NCI-H510A (cell line): ENCODE measurements at places on chromosomes 3 and 15.

GRCh38 chr3:29195056-29195455 lies 85.8 kb upstream of the RBMS3 start:
- DNase-seq = no peak

GRCh38 chr15:71447328-71448250 lies 332.3 kb downstream of the THSD4 start:
- no peak for DNase-seq

- DNase-seq = no peak
Measured at GRCh38 chr3:31370380-31370666, 162.4 kb upstream of the STT3B start.

DNA sequence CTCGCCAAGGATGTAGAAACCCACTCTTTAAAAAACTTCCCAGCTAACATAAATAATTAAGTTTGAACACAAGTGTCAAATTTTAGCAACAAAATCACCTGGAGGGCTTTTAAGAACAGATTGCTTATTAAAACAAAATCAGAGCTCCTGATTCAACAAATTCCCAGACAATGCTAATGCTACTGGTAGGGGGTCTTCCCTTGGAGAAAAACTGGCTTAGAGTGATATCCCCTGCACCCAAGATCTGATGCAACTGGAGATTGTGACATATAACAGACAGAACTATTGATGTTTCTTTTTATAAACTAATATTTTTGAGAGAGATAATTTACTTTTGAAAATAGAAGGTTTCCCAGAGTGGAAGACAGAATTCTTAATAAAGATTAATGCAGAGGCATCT lies 19.9 kb downstream of the IGSF10 start:
- no peak for DNase-seq

- no peak for DNase-seq
Measured at GRCh38 chr3:112086875-112087524, 811 bp downstream of the C3orf52 start.

DNA sequence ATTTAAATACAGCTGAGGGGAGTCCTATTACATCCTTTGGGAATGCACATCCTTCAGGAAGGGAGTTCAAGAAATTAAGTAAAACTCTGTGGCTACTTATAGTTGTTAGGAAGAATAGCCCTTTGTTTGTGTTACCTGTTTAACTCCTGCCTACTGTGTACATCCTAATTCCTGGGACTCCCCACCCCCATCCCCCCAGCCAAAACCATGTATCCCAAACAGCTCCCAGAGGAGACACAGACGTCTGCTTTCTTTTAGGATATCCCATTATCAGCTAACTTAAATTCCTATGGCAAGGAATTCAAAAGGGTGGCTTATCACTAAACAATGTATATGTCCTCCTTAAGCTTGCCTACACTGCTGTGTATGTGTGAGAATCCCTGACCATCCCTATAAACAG lies 581.7 kb downstream of the DIPK2A start:
- DNase-seq = no peak

DNA sequence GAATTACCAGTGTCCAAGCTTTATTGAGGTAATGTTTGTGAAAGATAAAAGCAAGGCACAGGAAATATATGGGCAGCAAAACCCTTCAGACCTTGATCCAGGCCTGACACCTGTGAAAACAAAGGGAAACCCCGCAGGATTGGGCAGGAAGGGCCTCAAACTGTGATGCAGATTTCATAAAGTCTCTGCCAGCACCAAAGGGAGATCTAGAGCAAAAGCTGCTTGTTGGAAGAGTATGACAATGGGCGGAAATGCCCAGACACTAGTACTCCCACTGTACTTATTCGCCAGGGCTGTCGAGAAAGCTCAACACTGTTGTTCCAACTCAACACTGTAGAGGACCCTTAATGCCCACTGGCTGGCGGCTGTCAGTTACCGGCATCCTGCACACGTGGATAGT lies 207.9 kb downstream of the CD47 start:
- no peak for DNase-seq

GRCh38 chr15:84840741-84841429 lies 23.7 kb downstream of the ALPK3 start:
- no peak for DNase-seq
